ENCODE measurements at places on chromosomes 4 and X.

DNA sequence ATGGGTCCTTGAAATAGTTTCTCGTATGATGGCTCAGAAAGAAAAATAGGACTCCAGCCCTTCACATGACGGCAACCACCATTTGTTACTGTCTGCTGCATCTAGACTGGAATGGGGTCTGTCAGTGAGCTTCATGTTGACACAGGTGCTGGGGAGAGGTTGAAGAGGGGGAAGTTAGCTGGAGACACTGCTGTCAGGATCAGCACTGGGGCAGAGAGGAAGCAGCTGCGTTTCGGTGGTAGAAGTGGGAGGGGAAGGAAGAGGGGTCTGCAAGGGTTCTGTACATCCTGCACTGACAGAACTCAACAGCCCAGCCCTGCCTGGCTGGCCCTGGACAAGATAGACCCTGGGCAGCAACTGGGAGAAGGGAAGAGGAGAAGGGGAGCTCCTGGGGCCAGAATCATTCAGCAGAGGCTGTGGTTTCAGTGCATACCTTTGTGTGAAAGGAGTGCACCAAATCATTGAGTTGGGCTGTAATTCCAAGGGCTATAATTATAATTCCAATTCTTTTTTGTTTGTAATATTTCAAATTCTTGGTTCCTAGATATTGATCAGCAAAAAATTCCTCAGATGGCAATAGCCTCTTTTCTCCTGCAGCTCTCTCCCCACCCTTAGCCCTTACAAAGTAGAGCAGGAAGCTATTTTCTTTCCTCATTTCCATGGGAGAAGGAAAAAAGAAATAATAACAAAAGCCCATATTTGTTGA lies 119.4 kb upstream of the C1GALT1C1 start:
- peak; percentile 29 for DNase-seq

DNA sequence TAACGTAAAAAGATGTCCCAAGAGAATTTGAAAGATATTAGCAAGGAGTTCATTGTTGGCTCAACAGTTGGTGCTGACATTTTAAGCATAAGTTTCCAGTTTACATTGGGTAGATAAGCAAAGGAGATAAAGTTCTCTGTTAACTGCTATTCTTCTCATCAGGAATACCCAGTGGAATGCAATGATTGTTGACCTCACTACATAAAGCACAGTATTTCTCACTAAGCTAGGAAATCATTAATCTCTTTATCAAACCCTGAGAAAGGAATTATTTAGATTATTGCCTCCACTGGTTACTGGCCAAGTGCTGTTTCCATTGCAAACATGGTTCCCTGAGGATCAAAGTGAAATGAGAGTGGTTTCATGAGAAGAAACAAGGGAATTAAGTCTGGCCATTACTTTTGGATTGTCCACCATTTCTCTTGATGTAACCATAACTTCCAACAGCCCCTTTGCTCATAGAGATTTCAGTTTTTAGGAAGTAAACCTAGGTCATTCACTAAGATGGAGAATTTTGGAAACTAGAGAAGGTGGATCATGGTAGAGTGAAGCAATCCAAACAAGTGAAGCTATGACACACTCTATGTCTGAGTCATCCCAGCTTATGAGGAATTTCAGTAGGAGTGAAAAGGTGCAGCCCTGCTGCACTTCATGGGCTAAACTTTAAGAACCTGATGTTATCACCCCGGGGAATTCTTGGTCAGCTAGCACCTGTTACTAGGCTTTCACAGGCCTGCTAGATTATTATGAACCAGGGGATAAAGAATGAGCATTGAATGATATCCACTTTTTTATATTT lies 163.4 kb downstream of the AREG start:
- no peak for DNase-seq

- no peak for DNase-seq
Measured at GRCh38 chrX:7060444-7060843, 87.1 kb upstream of the STS start.

DNA sequence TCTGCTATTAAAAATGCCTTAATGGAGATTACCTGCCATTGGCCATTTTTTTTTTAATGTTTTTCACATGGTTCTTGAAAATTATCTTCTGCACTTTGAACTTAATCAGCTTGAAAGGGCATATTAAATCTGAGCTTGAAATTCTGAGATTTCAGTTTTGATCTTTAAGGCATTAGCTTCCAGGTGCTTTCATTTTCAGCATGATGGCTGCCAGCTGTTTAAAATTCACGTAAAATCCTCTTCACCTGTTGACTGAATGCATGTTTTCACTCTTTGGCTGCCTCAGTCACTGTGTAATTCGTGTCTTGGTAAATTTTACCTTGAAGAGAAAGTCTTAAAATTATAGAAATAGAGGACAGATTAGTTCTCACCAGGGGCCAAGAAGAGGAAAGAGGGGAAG lies 39.6 kb downstream of the SMAD1 start:
- DNase-seq: no peak

DNA sequence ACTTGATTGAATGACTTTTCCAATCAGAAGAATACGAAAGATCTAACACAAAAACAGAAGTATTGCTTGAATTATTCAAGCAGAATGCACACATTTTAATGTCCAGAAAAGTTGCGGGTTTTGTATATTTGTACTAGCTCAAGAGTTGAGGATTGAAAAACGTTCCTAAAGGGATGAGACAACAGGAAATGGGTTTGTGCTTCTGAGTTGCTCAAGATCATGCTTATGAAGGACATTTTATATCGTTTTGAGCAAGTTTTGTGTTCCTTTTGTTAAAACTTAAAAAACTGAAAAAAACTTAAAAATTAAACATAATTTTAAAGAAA lies 353 bp upstream of the SMIM10 start:
- no peak for DNase-seq

DNA sequence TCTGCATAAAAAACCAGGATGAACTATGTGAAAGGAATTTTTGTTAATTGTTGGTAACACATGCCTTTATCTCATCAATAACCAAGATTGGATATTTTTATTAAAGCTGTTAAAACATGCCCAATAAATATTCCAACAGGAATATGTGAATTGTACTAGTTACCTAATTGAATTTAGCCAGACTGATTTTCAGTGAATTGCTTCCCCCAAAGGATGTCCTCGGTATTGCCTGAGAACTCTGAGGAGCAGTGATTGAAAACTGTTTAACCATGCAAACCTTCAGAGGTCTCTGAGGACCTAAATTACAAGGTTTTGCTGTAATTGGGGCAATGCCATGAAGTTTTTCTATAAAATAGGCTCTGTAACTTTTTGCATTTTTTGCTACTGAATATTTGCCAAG lies 66.6 kb downstream of the BLTP1 start:
- no peak for DNase-seq

DNA sequence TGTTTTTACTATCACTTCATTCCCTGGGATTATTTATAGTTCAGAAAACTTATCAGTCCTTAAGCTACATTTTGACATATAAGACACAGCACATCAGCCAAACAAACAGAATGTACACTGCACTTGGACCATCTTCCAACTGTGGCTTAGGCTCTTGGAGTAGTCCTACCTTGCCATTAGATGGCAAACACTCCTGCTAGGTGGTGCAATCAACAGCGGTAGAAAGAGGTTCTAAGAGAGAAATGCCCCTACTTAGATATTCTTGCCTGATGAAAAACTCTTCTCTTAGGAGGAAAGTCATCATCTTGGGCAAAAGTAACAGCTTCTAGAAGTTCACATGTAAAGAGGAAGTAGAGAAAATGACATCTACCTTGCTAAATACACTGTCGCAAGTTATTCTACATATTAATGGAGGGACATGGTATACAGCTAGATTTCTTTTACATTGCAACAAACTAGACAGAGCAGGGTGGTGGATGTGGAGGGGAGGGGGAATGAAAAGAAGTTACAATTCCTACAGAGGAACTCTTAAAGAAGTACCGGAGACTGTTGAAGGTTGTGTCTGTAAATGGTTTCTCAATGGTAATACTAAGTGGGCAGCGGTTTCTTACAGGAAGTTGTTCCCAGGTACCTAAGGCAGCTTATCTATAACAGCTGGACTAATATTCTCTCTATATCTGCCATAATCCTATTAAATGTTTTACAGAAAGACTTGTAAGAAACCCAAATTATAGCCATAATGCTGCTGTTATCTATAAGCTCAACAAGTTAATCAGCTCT lies 8.1 kb upstream of the STPG2 start:
- no peak for DNase-seq

GRCh38 chr4:16337936-16338335 lies 111.7 kb upstream of the TAPT1 start:
- DNase-seq: no peak

GRCh38 chr4:40924096-40924792 lies 174.5 kb downstream of the NSUN7 start:
- peak; percentile 59 for DNase-seq

DNA sequence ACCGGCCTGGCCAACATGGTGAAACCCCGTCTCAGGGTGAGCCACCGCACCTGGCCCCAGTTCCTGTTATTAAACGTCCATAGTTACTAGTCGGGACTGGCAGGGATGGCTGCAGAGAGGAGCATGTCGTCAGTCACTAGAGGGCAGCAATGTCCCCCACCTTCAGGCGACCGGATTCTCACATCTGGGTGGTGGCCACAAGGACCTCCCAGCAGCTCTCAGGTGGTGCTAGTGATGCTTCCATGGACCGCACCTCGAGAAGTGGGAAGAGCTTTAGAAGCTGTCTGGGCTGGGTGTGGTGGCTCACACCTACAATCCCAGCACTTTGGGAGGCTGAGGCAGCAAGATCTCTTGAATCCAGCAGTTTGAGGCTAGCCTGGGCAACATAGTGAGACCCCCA lies 13.3 kb upstream of the IL3RA start:
- peak; percentile 66 for DNase-seq

GRCh38 chrX:22690116-22690515 lies 309.6 kb upstream of the DDX53 start:
- no peak for DNase-seq

DNA sequence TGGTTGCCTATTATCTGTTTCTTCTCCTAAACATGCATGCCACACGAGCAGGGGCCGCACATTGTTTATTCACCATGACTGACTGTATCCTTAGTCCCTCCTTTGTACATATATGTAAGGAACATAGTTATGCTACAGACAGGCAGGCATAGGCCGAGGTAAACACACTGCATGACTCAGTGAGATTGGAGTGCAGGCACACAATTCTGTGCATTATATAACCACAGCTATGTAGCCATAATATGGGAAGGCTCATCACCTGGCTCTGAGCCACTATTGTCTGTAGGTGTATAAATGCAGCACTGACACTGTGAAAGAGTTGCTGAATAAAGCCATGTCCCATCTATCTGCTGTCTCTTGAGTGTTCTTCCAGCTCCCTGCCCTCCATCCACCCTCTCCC lies 431.6 kb downstream of the IDS start:
- DNase-seq: no peak

DNA sequence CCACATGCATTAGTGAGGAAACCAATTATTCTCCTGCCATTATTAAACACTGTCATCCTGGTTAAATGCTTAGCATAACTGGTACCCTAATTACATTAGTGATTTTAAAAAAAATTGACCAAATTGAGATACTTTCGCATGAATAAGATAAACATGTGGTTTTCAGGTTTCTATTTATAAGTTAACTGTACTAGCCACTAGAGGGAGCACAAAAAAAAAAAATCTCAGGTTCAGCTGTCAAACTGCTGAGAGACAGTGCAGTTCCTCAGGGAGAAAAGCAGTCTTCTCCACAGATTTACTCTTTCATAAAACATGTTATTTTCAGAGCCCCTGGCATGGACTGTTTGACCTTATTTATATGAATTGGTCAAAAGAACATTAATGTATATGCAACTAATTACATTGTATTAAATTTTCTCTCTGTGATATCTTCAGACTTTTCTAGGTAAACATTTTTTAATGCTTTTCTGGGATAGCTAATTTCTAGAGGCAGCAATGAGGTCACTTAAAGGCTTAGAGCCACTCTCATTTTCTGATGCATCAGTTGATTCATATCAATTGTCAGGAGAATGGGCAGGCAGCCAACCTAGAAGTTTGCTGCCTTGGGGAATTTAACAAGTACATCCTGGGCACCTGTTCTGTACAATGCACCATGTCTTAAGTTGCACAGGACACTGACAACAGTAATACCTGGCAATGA lies 167.5 kb downstream of the CDS1 start:
- DNase-seq: peak; percentile 2

DNA sequence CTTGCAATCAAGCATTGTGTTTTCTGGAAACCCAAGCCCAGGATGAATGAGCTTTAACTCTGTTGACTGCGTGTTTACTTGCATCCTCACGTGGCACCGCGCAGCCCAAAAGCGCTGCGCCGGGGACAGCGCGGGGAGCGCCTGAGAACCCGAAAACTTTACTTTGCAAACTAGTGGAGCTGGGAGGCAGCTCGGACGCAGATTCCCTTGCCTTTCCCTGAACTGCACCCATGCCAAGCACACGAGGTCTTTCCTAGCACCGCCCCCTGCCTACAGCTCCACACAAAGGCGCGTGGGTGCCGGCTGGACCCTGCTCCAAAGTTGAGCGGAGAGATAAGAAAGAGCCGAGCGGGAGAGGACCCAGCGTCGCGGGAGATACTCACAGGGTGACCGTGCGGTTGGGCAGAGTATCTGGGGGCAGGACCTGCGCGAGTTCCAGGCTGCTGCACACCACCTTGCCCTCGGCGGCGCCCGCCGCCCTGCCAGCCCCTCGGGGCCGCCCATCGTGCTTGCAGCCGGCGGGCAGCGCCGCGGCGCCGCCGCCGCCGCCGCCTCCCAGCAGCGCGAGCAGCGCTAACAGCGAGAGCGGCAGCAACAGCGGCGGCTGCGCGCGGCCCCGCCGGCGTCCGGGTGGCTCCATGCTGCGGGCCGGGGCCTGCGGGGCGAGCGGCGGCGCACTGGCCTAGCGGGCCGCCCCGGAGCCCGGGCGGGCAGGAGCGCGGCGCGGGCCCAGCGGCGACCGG lies 550 bp downstream of the ADGRA3 start:
- no peak for DNase-seq

GRCh38 chr4:38665551-38666411 lies 1.8 kb downstream of the KLF3 start:
- DNase-seq: no peak

- no peak for DNase-seq
Measured at GRCh38 chrX:71017396-71017939, 50.7 kb downstream of the SNX12 start.

GRCh38 chr4:100483796-100484195 lies 34.0 kb downstream of the EMCN start:
- no peak for DNase-seq

DNA sequence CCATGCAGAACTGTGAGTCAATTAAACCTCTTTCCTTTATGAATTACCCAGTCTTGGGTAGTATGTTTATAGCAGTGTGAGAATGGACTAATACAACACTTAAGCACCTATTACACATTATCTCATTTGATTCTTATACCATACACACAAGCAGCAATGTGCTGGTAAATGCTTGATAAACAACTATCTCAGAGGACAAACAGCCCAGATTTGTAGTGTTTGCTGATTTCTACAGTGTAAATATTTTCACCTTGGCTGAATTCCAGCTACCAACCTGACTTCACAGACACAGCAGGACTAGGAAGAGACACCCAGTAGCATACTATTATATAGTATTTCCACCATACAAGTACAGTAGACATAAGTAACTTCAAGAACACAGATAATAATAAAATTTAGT lies 406.5 kb upstream of the CNKSR2 start:
- DNase-seq: no peak

GRCh38 chr4:124641715-124642381 lies 70.7 kb downstream of the ANKRD50 start:
- peak; percentile 19 for DNase-seq

All from CD4-positive, alpha-beta T cell treated with Interferon alpha-2 for 1 hour (primary cell).